ENCODE measurements at places on chromosomes 5 and 9.

GRCh38 chr5:96177303-96177869 is 215.7 kb upstream of the ELL2 start:
- no peak for DNase-seq
- peak overlapping the region; percentile 37 for H3K4me3 ChIP-seq
- H3K27ac ChIP-seq, result no peak overlapping the region
- H3K36me3 ChIP-seq, result peaks cover 5% of the 10 kb centered on the region
- H3K4me1 ChIP-seq, result no peaks in the 10 kb centered on the region

GRCh38 chr9:18296702-18297055 is 177.3 kb upstream of the ADAMTSL1 start:
- no peaks in the 10 kb centered on the region for H3K27me3 ChIP-seq
- H3K4me3 ChIP-seq, result no peak overlapping the region
- DNase-seq, result no peak
- no peak overlapping the region for H3K27ac ChIP-seq
- no peaks in the 10 kb centered on the region for H3K36me3 ChIP-seq

- H3K36me3 ChIP-seq, result no peaks in the 10 kb centered on the region
- no peak overlapping the region for H3K27ac ChIP-seq
- no peaks in the 10 kb centered on the region for H3K27me3 ChIP-seq
These were observed 12.4 kb downstream of the IPPK start for GRCh38 chr9:92657296-92658094.

DNA sequence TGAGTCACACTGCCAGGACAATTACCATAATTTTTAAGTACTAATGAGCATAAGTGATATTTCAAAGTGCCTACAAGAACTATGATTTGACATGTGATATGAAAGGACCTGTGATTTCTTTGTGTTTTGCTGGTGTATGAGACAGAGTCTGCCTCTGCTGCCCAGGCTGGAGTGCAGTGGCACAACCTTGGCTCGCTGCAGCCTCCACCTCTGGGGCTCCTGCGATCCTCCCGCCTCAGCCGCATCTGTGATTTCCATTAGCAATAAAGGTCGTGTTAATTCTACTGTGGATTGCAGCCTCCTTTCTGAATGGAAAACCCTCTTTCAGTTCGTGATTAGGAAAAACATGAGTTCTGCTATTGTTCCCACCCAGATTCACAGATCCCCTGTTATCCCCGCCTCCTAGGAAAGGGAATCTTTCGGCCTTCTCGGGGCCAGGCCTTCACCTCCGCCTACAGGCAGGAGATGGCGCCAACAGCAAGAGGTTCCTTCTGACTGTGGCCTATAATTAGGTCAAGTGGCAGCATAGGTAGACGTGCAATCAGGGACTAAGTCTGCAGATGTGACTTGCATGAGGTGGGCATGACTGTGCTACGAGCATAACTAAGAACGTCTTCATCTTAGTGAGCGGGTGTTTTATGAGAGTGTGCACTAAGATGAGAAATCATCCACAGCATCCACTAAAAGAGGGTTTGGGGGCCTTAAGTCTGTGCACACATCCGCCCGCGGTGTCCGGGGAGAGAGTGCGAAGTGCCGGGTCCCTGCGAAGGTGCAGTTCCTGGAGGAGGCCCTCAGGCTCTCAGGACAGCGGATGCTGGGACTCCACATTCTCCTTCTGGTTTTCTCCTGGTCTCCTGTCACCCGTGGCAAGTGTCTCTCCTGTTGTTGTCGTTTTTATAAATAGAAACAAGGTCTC is 23.1 kb downstream of the TRIM7 start:
- peaks cover 7% of the 10 kb centered on the region for H3K27me3 ChIP-seq
- peak overlapping the region; percentile 38 for H3K4me3 ChIP-seq
- H3K36me3 ChIP-seq, result no peaks in the 10 kb centered on the region
- peaks cover 18% of the 10 kb centered on the region for H3K4me1 ChIP-seq
- DNase-seq, result no peak

GRCh38 chr9:131631306-131631705 is 86.0 kb downstream of the PRRT1B start:
- DNase-seq, result no peak
- peaks cover 5% of the 10 kb centered on the region for H3K36me3 ChIP-seq
- no peaks in the 10 kb centered on the region for H3K27me3 ChIP-seq
- peaks cover 64% of the 10 kb centered on the region for H3K4me1 ChIP-seq

GRCh38 chr9:97559111-97559514 is 57.6 kb downstream of the TMOD1 start:
- no peak overlapping the region for H3K27ac ChIP-seq
- DNase-seq, result no peak
- no peaks in the 10 kb centered on the region for H3K4me1 ChIP-seq
- H3K4me3 ChIP-seq, result no peak overlapping the region
- no peaks in the 10 kb centered on the region for H3K36me3 ChIP-seq

GRCh38 chr9:35605351-35606137 is 482 bp downstream of the TESK1 start:
- DNase-seq, result no peak
- H3K4me1 ChIP-seq, result peaks cover 33% of the 10 kb centered on the region
- no peaks in the 10 kb centered on the region for H3K36me3 ChIP-seq
- peak overlapping the region; percentile 77 for H3K4me3 ChIP-seq

DNA sequence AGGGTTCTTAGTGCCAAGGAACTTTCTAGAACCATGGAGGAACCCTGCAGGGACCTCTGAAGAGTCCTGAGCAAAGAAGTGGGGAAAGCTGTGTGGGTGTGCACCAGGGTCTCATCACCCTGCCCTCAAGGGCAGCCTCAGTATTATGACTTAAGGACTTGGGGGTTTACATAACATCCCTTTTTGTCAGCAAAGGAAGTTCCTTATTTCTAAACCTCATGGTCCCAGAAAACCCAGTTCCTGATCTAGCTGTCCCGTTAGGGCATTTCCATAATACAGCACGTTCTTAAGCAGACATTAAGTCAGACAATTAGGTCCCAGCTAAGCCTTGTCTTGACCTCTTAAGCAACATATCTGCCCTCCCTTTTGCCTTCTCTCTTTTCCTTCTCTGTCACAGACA is 57.3 kb downstream of the DAPK1 start:
- no peak for DNase-seq
- H3K4me1 ChIP-seq, result peaks cover 3% of the 10 kb centered on the region

DNA sequence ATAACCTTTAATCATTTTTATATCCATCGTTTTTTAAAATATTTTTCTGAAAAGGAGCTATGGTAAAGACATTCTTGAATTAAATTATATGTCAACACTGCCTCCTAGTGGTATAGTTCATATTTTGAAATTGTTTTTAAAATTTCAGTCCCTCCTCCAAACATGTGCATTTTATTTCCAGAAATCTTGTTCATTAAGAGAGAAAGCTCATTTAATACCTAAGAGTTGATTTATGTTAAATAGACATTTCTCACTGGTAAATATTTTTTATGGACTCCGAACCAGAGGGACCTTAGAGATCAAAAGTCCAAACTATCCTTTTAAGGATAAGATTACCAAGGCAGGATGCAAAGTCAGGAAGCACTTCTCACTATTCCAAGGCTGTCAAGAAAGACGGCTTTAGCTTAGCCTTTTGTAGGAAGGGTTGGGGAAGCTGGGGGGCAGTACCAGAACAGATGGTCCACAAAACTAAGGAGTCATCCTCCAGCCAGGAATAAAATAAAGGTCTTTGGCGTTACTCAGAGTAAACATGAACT is 21.6 kb downstream of the BHMT start:
- no peak for DNase-seq
- H3K27ac ChIP-seq, result peak overlapping the region; percentile 72
- H3K27me3 ChIP-seq, result peaks cover 8% of the 10 kb centered on the region
- H3K36me3 ChIP-seq, result no peaks in the 10 kb centered on the region

- H3K4me3 ChIP-seq, result no peak overlapping the region
- H3K27me3 ChIP-seq, result no peaks in the 10 kb centered on the region
- no peaks in the 10 kb centered on the region for H3K36me3 ChIP-seq
- H3K4me1 ChIP-seq, result no peaks in the 10 kb centered on the region
- DNase-seq, result no peak
These were observed 107.1 kb downstream of the CTNND2 start for GRCh38 chr5:11797132-11797531.

DNA sequence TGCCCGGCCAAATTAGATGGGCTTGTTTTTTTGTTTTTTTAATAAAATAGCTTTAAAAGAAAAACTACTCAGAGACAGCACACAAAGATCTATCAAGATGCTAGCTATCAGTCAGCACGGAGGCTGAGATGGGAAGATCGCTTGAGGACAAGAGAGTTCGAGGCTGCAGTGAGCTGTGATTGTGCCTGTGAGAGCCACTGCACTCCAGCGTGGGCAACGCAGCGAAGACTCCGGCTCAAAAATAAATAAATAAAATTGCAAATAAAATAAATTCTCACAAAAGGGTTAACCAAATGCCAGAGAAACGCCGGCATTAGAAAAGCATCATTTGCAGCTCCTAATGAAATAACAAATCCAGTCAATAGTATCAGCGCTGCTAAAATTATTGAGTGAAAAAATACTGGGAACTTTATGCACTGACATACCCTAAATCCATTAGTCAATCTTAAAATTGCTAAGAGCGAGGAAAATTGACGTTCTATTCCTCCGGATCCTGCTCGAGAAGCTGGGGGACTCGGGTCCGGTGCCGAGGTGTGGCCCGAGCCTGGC is 681 bp downstream of the CPLANE1 start:
- H3K27ac ChIP-seq, result peak overlapping the region; percentile 81
- DNase-seq, result no peak
- no peaks in the 10 kb centered on the region for H3K27me3 ChIP-seq
- H3K4me1 ChIP-seq, result peaks cover 6% of the 10 kb centered on the region
- no peaks in the 10 kb centered on the region for H3K36me3 ChIP-seq

GRCh38 chr9:21414220-21414940 is 5.5 kb downstream of the IFNA8 start:
- no peaks in the 10 kb centered on the region for H3K4me1 ChIP-seq
- peaks cover 14% of the 10 kb centered on the region for H3K27me3 ChIP-seq
- no peak for DNase-seq
- no peak overlapping the region for H3K27ac ChIP-seq
- no peaks in the 10 kb centered on the region for H3K36me3 ChIP-seq

DNA sequence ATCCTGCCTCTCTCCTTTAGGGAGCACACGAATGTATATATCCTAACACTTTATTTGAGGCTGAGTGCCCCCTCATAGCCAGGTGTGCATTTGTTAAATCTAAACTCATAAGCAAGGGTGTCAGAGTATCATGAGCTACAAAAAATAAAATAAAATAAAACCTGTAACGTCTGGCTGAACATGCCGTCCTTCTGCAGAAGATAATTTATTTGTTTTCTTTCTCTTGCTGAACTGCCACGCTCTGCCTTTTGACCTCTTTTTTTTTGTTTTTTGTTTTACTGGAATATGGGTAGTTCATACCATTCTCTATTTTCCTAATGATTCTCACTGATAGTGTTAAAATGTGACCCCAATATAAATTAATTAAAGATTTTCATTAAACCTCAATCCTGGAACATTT is 117.7 kb upstream of the MPDZ start:
- DNase-seq, result no peak
- no peaks in the 10 kb centered on the region for H3K27me3 ChIP-seq
- no peaks in the 10 kb centered on the region for H3K4me1 ChIP-seq
- no peaks in the 10 kb centered on the region for H3K36me3 ChIP-seq

DNA sequence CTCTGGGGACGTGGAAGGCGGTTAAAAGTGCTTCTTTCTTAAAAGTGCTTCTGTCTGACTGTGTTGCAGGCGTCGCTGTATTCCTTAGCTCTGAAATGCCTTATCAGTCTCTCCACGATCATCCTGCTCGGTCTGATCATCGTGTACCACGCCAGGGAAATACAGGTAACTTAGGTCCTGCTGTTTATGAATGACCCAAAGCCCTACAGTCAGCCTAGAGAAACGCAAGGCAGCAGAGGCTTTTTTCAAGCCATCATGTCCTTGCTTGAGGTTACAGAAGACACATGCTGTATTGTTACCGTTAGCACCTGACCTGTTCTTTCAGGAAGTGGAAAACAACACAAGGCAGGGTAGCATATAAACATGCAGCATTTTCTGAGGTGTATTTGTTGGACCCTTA is 2.0 kb downstream of the KCNN2 start:
- H3K27me3 ChIP-seq, result peaks cover 19% of the 10 kb centered on the region
- H3K4me1 ChIP-seq, result no peaks in the 10 kb centered on the region
- H3K27ac ChIP-seq, result no peak overlapping the region

DNA sequence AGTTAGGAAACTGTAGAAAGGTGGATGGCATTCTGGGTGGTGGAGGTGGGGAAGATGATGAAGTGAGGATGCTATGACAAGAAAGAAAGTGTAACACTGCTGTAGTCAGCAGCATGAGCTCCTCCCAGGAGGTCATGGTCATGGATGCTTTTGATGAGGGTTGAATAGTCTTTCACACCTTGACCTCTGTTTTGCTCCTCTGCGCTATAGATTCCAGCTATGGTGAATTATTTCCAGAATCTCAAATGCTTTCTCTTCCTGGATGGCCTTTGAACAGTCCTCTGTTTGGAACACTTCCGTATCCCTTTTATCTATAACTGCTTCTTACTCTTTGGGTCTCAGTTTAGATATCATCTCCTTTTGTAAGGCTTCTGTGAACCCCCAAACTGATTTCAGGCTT is 165.9 kb upstream of the PPP1R2B start:
- H3K4me1 ChIP-seq, result no peaks in the 10 kb centered on the region
- no peak overlapping the region for H3K27ac ChIP-seq
- no peak overlapping the region for H3K4me3 ChIP-seq
- H3K36me3 ChIP-seq, result no peaks in the 10 kb centered on the region
- H3K27me3 ChIP-seq, result peaks cover 49% of the 10 kb centered on the region

DNA sequence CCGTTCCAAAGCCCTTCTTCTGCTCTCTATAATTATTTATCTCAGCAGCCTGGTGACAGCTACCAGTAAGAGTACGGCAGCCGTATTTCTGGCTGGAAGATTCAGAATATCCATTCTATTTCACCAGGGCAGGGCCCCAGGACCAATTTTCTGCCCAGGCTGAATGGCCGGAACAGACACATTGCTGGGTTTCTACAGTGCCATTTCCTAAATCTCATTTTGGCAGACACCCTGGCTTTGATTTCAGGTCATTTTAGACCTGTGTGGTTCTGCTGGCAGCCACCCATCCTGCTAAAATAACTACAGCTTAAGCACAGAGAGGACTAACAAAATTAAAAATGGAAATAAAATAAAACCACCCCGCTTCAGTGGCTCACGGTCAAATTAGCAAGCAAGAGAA is 95.0 kb downstream of the CRB2 start:
- H3K27ac ChIP-seq, result no peak overlapping the region
- H3K4me1 ChIP-seq, result no peaks in the 10 kb centered on the region
- no peaks in the 10 kb centered on the region for H3K27me3 ChIP-seq
- H3K4me3 ChIP-seq, result no peak overlapping the region
- no peak for DNase-seq

GRCh38 chr5:5480481-5481111 is 58.1 kb downstream of the ICE1 start:
- no peak for DNase-seq
- H3K27me3 ChIP-seq, result no peaks in the 10 kb centered on the region
- peaks cover 19% of the 10 kb centered on the region for H3K4me1 ChIP-seq
- peaks cover 15% of the 10 kb centered on the region for H3K36me3 ChIP-seq

Data from natural killer cell treated with Interleukin-12 subunit alpha and Interleukin-12 subunit beta and Interleukin-15 and Interleukin-18, amount 100 ng/mL, for 72 hours (primary cell).